ENCODE measurements at places on chromosomes 5 and 9.

DNA sequence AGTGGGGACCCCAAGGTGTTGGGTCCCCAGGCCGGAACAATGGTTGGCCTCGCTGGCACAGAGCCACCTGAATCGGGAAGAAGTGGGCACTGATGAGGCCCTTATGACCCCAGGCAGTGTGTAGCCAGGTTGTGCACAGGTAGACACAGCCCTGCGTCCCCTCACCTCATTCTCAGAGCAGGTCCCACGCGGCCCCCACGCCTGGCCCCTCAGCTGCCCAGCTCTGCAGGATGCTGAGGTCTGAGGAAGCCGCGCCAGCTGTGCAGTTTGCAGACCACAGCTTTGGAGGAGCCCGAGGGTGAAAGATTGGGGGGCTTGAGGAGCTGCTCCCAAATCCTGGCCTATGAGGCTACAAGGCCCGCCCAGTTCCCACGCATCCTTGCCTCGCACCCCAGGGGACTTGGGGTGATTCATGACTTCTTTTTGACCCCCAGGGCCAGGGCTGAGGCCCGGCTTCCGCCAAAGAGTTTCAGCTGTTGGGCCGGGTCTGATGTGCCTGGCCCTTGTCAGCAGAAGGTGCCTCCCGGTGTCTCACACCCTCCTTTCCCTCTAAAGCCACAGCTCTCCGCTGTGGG, 87.8 kb upstream of the PHYKPL start:
- DNase-seq, result no peak

GRCh38 chr5:136130581-136130980, 2.1 kb upstream of the SMAD5 start:
- DNase-seq, result no peak

DNA sequence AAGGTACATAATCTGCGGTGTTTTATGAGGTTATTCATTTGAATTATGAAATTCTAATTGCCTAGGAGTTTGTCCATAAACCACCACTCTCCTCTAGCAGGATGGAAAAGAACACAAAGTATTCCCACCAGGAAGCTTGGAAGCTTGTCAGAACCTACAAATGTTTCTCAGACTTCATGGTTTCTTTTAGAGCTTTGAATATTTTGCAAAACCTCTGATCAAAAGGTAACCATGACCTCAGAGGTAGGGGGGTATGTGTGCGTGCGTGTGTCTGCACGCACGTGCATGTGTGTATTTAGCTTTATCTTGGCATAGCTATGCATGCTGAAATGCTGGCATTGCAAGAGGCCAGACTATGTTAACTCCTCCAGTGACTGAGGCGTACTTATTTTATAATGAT, 847.0 kb downstream of the TLE1 start:
- no peak for DNase-seq

GRCh38 chr5:122936088-122936487, 90.7 kb downstream of the SNX24 start:
- no peak for DNase-seq

GRCh38 chr9:14452539-14452938, 138.6 kb upstream of the NFIB start:
- DNase-seq, result no peak

GRCh38 chr9:34560599-34561214, 28.8 kb downstream of the CNTFR start:
- DNase-seq, result no peak

- DNase-seq, result no peak
Observed at GRCh38 chr5:348726-349125, 27.2 kb downstream of the AHRR start.

GRCh38 chr5:60856066-60856465, 12.0 kb upstream of the ELOVL7 start:
- DNase-seq, result no peak

DNA sequence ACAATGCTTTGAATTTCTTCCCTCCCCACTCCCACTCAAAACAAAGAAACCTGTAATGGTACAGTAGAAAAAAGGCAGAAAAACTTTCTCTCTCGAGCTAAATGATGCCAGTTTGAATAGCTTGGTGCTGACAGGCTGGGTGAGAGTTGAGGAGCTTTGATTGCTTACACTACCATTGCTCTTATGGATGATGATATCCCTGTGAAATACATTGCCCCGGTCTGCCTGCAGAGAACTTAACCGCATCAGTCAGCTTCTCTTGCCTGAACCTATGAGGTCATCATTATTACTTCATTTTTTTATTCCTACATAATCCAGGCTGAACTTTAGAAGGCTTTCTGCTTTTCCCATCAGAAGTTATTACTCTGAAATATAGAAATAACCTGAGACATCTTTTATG, 69.3 kb downstream of the ISL1 start:
- DNase-seq, result no peak

DNA sequence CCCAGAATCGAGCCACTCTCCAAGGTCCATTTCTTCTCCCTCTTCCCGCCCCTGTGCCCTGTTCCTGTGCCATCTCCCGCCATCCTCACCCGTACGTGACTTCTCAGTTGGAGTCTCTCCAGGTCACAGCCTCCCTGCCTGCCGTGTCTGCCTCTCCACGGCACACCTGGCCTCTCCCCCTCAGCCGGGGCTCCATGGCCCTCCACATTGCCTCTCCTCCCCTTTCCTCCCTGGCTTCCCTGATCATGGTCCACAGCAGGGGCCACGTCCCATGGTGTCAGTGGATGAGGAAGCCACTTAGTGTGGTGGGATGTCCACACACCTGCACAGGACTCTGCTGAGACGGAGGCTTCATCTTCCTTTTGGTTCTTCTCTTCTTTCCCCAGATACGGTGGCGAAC, 2.3 kb downstream of the PAEP start:
- no peak for DNase-seq

GRCh38 chr9:136631038-136632000, 31.4 kb upstream of the EGFL7 start:
- DNase-seq, result peak; percentile 40

- DNase-seq, result no peak
Observed at GRCh38 chr5:3101561-3101960, 350.1 kb upstream of the IRX2 start.

- DNase-seq, result no peak
Observed at GRCh38 chr5:51395666-51396356, 12.6 kb downstream of the ISL1 start.

DNA sequence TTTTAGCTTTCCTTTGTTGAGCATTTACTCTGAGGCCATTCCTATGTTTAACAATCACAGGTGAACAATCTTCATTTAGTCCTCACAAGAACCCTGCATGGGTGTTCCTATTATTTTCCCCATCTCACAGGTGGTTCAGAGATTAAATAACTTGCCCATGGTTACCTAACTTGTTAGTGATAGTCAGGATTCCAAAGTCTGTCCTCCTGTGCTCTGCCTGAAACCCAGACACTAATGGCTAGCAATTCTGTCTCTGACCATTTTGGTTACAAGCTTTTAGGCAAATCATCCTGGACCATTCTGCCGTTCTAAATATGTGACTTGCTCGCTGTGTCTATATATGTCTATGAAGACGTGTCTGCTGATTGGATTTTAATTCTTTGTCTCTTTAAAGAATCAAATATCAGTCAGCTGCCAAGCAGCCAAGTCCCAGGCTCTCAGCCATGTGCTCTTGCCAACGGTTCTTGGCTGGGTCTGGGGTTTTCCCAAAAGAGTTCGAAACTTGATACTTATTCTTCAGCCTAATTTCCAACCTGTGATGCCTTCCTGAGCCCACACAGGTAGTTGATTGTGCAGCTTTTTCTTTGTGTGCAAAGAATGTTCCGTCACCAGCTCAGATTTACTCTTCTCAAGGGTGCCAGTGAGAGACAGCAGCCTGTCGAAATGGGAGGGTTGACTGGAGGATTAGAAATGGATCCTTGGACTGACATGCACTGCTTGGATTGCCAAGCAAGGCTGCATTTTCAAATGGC, 121.7 kb downstream of the NREP start:
- no peak for DNase-seq

DNA sequence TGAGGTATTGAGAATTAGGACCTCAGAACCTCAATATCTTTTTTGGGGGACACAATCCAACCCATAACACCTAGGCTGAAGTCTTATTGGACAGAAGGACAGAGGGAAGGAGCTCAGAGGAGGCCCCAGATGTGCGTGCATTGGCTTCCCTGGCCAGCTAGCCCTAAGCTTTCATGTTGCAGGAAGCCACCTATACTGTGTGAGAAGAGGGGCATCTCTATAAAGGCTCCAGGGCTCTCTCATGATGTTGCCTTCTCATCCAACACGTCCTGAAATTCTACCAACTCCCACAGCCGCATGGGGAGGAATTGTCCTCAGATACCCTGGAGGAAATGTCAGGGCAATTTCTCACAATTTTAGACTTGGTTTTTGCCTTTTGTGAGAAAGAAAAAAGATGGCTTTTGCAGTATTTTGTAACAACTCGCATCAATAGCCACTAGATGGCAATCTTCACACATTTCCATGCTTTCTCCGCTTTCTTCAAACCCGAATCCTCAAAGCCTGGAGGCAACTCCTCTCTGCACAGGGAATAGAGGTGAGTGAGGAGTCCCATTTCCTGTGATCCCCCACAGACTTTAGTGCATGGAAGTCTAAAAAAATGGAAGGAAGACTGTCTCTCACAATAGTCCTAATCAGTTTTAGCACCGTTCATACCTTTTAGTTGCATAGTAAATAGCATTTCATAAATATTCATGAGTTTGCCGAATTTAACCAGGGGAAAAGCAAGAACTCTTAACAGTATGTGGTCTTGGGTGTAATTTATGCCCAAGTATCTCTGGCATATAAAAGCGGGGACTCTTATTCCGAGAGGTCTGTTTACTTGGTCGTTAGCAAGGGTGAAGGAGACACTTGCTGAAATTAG, 7.4 kb upstream of the PPP3R2 start:
- no peak for DNase-seq

- DNase-seq, result no peak
Observed at GRCh38 chr9:108956022-108956630, 21.9 kb downstream of the ABITRAM start.

DNA sequence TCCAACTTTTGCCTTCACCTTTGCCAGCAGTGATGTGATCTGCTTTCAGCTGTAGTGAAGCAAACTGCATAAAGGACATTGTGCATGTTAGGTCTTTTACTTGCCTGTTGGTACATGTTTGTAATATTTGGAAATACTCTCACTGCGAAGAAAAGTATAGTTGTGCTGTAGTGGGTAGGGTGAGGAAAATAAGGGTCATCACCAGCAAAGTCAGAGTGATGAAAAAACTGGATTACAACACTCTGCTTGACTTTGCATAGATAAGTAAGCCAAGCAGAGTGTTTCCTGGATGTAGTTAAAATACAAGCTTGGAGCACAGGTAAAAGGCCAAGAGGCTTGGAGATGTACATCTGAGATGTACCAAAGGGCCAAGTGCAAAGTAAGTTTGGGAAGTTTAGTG, 16.7 kb downstream of the TGFBR1 start:
- DNase-seq, result no peak

DNA sequence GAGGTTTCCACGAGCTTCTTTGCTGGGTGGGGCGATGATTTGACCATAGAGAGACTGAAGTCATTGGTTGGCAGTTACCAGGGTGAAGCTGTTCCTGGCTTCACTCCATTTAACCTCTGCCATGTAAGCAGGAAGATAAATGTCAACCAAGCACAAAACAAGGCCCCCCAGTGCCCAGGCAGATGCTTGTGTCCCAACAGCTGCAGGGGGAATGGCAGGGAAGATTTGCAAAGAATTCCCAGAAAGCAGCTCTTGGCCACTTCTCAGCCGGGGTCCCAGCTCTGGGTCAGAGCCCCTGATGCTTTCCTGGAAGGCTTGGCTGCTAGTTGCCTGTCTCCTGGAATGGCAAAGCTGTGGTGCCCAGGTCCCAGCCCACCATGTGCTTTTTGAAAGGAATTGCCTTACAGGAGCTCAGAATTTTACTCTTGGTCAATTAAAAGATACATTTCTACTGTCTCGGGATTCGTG, 383.4 kb downstream of the ENC1 start:
- no peak for DNase-seq

- DNase-seq, result no peak
Observed at GRCh38 chr5:72145348-72145747, 38.1 kb downstream of the MAP1B start.

DNA sequence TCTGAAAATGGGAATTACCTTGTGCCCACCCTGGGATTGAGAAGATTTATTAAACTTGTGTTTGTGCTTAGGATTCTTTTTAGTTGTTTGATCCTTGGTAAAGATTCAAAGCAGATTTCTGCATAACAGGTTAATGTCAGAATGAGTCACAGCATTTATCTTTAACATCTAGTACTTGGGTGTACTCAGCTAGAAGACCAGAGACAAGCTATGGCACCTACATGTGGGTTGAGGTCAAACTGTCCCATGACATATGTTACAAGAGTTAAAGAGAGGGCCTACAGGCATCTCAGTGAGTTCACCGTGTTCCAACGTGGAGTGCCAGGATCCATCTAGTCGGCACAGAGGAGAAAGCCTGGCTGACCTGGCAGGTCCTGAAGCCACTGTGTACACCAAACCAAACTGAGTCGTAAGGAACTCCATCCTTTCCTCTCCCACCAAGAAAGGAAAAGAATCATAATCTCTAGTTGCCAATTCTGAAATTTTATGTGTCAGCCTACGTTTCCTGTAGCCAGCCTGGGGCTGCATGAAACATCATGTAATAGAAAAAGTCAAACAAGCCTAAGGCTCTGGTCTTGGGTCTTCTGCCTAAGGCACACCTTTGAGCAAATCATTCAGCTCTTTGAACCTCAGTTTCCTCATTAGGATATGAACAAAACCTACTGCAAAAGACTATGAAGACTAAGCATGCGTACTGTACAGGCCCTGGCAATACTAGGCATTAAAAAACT, 73.7 kb downstream of the RCL1 start:
- no peak for DNase-seq

DNA sequence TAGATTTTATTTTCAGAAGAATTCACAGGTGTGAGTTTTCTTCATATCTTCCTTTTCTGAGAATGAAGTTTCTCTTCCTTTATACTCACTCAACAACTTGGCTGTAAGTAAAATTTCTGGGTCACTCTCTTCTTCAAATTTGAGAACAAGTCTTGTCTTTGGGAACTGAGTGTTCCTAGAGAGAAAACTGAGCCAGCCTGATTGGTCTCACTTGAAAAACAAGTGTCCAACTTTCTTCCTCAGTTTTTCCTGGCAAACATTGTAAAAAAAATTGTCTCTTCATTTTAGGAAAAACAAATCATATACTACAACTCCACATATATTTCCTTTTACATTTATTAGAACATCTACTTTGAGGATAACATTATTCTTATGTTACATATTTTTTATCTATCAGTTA, 156.1 kb upstream of the GHR start:
- no peak for DNase-seq

- no peak for DNase-seq
Observed at GRCh38 chr5:87786471-87786870, 373.7 kb upstream of the CCNH start.

DNA sequence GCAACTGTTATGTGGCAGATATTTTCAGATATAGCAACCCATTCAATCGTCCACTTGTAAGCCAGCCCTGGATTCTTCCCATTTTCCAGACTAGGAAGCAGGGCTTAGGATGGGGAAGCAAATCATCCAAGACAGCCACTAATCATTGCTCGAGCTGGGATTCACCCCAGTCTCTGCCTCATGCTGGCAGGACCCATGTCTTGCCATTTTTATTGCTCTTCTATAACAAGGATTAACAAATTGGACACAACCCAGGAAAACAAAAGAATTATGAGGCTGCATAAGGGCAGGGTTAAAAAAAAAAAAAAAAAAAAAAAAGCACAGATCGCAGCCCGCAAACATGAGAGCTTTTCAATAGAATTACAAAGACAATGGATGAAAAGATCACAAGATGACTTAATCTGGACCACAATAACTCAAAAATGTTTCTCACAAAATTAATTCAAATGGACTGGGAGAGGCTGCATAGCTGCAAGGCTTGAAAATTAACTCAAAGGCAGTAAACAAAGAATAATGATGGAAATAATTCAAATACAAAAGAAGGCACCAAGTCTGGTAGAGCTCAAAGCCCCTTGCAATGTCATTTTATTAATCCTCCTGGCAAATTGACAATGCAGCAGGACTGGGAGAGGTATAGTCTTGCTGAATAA, 40.7 kb downstream of the ASTN2 start:
- DNase-seq, result no peak

Measured in stimulated activated CD4-positive, alpha-beta T cell treated with anti-CD3 and anti-CD28 coated beads, Interleukin-1b, Interleukin-23, amount 100 ng/mL, for 1 hour (primary cell).